ENCODE measurements at places on chromosomes 5 and 9.
A peak's percentile ranks its signal among the peaks of the same experiment; 100 is the strongest.

- H3K27me3 ChIP-seq: no peaks in the 10 kb centered on the region
- no peak for DNase-seq
- H3K36me3 ChIP-seq: no peaks in the 10 kb centered on the region
Measured at GRCh38 chr5:37552161-37552560, 173.0 kb downstream of the WDR70 start.

- no peaks in the 10 kb centered on the region for H3K36me3 ChIP-seq
- no peaks in the 10 kb centered on the region for H3K27me3 ChIP-seq
- DNase-seq: no peak
- H3K27ac ChIP-seq: no peak overlapping the region
- H3K4me3 ChIP-seq: no peak overlapping the region
Measured at GRCh38 chr5:15704397-15704947, 204.5 kb downstream of the FBXL7 start.

DNA sequence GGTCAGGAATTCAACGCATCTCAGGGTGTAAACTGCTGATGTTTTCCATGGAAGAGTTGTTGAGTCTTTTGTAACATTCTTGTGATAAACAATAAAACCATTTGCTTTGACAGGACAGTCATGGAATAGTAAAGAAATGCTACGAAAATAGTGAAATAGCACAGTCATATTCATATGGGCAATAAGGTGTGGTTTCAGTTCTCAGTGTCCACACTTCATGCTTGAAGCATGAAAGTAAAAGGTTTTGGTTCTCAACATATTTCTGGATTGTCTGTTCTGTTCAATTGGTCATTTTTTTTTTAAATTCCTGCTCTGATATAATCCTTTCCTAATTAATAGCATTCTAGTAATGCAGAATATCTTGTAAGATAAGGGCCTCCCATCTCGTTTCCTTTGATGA is 467.6 kb upstream of the ZNF608 start:
- H3K4me1 ChIP-seq: no peaks in the 10 kb centered on the region
- no peak overlapping the region for H3K27ac ChIP-seq
- H3K27me3 ChIP-seq: no peaks in the 10 kb centered on the region
- no peaks in the 10 kb centered on the region for H3K36me3 ChIP-seq

DNA sequence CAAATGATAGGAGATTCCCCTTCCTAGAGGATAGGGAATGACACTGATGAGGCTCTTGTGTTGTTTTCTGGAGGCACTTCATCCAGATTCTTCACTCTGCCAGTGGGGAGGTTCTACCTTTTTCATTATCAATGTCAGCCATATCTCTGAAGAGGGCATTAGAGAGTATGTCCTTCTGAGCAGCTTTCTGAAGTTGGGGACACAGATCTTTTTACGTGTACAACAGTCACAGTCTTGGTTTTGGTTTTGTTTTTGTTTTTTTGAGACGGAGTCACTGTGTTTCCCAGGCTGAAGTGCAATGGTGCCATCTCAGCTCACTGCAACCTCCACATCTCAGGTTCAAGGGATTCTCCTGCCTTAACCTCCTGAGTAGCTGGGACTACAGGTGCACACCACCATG is 22.6 kb downstream of the CENPH start:
- H3K27me3 ChIP-seq: no peaks in the 10 kb centered on the region
- peaks cover 2% of the 10 kb centered on the region for H3K4me1 ChIP-seq
- peaks cover 32% of the 10 kb centered on the region for H3K36me3 ChIP-seq
- peak overlapping the region; percentile 1 for H3K27ac ChIP-seq
- DNase-seq: no peak

DNA sequence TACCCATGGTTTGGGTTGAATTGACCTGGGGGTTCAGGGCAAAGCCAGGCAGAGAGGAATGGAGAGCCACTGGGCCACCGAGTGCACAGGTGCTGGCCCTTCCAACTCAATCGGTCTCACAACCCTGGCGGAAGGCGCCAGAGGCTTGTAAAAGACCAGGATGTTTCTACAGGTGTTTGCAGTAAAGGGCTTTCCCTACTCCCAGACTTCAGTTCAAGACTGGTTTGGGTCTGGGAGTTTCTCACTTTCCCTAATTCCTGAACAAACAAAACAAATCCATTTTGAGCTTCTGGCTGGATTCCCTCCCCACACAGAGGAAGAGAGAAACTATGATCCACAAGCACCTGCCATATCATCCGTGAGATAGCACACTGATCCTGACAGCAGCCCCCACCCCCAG is 125.2 kb upstream of the KLF4 start:
- no peaks in the 10 kb centered on the region for H3K36me3 ChIP-seq
- H3K4me1 ChIP-seq: no peaks in the 10 kb centered on the region
- H3K4me3 ChIP-seq: no peak overlapping the region
- no peak overlapping the region for H3K27ac ChIP-seq
- H3K27me3 ChIP-seq: no peaks in the 10 kb centered on the region

DNA sequence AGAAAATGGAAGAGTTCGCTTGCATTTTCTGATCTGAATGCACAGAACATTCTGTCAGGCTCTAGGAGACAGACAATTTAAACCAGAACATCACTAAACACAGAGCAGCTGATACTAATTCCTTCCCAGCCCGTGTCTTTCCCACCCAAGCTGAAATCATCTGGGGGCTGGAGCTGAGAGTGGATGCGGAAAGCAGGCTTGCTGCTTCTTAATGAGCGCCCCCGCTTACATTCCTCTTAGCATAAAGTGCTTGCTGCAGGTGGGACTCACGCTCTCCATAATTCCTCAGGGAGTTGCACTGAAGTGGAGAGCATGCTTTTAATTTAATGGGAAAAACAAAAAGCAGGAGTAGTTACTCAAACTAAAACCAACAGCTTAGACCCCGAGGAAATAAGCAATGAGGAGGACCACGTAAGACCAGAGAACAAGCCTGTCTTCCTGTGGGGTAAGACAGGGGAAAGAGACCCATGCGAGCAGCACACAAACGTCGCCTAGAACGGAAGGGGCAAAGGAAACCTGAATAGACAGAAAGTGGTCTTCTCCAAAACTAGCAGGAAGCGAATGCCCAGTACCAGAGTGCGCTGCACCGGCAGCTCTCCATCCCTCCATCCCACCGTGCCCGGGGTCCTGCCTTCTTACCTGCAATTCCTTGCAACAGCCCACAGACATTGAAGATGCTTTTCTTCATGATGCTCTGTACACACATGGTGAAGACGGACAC is 139.3 kb downstream of the LHFPL2 start:
- peaks cover 60% of the 10 kb centered on the region for H3K4me1 ChIP-seq
- H3K4me3 ChIP-seq: peak overlapping the region; percentile 33
- DNase-seq: no peak
- no peak overlapping the region for H3K27ac ChIP-seq
- no peaks in the 10 kb centered on the region for H3K27me3 ChIP-seq

- no peak overlapping the region for H3K27ac ChIP-seq
- no peaks in the 10 kb centered on the region for H3K36me3 ChIP-seq
- peaks cover 2% of the 10 kb centered on the region for H3K27me3 ChIP-seq
- H3K4me3 ChIP-seq: no peak overlapping the region
- H3K4me1 ChIP-seq: peaks cover 15% of the 10 kb centered on the region
Measured at GRCh38 chr5:140134277-140134935, 8.7 kb downstream of the IGIP start.

DNA sequence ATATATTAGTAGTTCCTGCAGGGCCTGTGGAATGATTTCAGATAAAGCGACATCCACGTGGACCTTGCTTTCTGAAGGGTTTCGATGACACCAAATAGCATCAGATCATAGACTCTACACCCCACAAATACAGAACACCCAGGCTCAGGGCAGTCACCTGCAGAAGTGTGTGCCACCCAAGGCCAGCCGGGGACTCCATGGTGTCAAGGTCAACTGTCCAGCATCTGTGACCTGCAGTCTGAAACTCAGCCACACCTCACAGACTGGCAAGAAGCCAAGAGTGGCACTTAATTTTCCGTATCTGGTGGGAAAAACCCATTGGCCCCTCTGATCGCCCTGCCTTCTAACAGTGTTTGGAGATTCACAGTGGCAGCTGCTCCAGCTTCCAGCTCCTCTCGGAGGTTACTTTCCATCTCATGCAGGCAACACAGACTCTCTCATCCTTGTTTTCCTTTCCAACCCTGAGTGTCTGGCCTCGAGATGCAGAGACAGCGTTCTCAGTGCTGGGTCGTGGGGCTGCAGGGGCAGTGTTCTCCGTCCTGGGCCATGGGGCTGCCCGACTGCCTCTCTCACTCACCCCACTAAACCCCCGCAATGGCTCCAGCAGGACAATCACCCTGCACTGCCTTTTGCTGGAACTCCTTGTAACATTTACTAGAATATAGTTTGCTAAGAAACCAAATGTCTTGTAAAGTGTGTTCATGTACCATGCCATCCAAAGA is 221.9 kb downstream of the IRX2 start:
- H3K4me1 ChIP-seq: no peaks in the 10 kb centered on the region
- no peak for DNase-seq
- peaks cover 5% of the 10 kb centered on the region for H3K27me3 ChIP-seq
- H3K27ac ChIP-seq: no peak overlapping the region

GRCh38 chr5:111061618-111062017 is 9.9 kb upstream of the TSLP start:
- H3K4me1 ChIP-seq: no peaks in the 10 kb centered on the region
- H3K4me3 ChIP-seq: no peak overlapping the region
- no peak for DNase-seq
- no peak overlapping the region for H3K27ac ChIP-seq
- H3K27me3 ChIP-seq: peaks cover 7% of the 10 kb centered on the region

- H3K4me3 ChIP-seq: no peak overlapping the region
- peaks cover 13% of the 10 kb centered on the region for H3K4me1 ChIP-seq
- H3K27me3 ChIP-seq: peaks cover 29% of the 10 kb centered on the region
- no peak for DNase-seq
Measured at GRCh38 chr9:122097679-122098315, 4.7 kb upstream of the TTLL11 start.

DNA sequence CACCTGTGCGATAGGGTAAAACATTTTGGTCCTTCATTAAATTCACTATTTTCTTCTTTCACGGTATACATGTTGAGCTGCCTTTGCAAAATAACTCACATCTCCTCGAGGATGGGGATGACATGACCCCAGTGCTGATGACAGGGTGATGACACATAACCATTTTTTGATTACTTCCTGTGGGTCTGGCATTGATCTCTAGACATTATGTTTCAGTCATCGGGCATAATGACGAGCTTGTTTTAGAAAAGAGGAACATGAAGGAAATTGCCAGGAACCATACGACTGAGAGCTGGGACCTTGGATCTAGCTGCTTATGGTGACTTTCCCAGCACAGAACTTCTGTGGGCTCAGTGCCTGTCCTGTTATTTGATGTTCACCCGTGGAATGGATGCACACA is 25.2 kb downstream of the COL5A1 start:
- DNase-seq: no peak
- no peak overlapping the region for H3K27ac ChIP-seq
- H3K36me3 ChIP-seq: 0 out of 2 replicates have a peak, but pooled peaks cover 4% of the 10 kb centered on the region
- no peaks in the 10 kb centered on the region for H3K27me3 ChIP-seq

DNA sequence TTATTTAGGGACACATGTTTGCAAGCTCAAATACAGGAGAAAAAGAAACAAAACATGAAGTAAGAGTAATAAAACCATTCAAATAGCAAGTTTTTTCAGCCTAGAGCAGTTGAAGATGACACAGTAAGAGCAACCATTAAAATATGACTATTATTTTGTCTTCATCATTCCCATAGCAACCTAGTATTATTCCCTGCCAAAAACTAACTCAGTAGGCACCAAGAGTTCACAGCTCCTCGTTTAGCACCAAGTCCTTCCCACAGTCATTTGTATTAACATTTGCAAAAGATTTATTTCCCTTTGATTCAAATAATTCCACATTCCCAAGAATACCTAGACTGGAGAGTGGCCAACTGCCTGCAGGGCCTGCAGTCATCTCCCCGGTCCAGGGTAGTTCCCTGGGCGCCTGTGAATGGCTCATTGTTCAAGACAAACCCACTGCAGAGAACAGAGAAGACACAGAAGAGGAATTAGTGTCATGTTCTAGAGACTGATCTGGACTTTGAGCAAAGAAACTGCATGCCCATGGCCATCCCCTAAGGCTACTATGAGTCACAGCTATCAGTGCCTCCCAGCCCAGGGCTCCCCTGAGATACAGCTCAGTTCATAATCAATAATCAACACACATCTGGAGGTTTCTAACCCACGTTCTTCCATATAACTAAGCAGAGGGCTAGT is 139.1 kb upstream of the MAP3K1 start:
- H3K4me3 ChIP-seq: no peak overlapping the region
- peaks cover 20% of the 10 kb centered on the region for H3K27me3 ChIP-seq
- H3K4me1 ChIP-seq: peaks cover 16% of the 10 kb centered on the region
- H3K27ac ChIP-seq: no peak overlapping the region

Data from WTC11 (cell line).